T-helper 9 cell (primary cell): ENCODE measurements at places on chromosomes 2 and 18.

- DNase-seq, result no peak
Observed at GRCh38 chr2:96213379-96213778, 4.8 kb upstream of the STARD7 start.

DNA sequence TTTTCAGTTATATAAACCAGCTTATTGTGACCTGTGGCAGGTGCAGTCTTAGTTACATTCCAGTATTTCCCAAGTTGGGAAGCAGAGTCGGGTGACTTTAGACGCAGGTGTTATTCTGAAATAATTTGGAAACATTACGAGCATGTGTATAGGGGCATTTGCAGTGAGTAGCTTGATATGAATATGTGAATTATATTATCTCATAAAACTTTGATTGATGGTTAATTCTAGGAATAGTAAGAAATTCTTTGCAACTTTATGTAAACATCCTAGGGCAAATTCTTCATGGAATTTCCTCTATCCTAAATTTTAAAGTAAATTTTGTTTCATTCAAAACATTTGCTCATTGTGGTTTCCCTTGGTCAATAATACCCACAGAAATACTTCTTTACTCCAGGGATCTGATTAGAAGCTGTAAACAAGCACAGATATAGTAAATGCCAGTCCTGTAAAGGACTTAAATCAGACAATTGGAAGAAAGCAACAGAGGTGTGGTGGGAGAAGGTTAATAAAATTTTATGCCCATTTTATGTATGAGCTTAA is 580.6 kb upstream of the CDH2 start:
- no peak for DNase-seq

- DNase-seq, result no peak
Observed at GRCh38 chr2:182101263-182101662, 115.6 kb downstream of the PPP1R1C start.

DNA sequence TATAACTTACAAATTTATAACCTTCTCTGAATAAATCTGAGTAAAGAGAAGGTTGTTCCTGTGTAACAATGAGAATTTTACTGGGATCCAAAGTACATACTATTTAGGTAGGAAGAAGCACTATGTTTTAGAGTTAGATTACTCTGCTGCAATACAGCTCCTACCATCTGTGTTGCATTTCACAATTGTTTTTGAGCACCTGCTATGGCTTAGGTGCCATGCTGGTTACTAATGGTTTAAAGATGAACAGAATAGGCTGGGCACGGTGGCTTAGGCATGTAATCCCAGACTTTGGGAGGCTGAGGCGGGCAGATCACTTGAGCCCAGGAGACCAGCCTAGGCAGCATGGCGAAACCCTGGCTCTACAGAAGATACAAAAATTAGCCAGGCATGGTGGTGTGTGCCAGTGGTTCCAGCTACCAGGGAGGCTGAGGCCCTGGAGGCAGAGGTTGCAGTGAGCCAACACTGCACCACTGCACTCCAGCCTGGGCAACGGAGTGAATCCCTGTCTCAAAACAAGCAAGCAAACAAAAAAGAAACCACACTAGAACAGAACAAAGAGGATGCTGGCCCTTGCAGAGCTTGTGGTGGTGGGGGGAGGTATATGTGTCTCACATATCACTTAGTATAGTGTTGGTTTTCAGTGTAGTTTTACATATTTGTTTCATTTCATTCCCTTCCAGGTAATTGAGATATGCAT is 56.7 kb downstream of the SPTBN1 start:
- no peak for DNase-seq

GRCh38 chr2:134288814-134289213 is 34.9 kb downstream of the MGAT5 start:
- no peak for DNase-seq

DNA sequence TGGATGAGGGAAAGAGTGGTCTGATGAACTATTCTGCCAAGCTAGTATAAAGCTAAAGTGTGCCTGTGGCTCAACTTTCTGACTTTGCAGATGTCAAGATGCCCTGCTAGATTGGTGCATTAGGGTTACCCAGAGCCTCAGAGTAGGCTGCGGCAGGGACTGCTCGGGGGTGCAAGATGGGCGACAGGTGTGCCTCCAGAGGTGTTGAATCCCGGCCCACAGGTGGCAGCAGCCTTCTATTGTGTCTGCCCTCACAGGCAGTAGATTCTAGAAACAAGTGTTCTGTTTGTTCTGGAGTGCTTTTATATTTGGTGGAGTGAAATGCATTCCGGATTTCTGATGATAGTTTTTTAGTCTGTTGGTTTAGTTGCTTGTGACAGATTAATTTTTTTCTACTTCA is 131.6 kb upstream of the IL1R2 start:
- no peak for DNase-seq

- DNase-seq, result no peak
Observed at GRCh38 chr2:197369228-197369932, 58.8 kb upstream of the ANKRD44 start.

DNA sequence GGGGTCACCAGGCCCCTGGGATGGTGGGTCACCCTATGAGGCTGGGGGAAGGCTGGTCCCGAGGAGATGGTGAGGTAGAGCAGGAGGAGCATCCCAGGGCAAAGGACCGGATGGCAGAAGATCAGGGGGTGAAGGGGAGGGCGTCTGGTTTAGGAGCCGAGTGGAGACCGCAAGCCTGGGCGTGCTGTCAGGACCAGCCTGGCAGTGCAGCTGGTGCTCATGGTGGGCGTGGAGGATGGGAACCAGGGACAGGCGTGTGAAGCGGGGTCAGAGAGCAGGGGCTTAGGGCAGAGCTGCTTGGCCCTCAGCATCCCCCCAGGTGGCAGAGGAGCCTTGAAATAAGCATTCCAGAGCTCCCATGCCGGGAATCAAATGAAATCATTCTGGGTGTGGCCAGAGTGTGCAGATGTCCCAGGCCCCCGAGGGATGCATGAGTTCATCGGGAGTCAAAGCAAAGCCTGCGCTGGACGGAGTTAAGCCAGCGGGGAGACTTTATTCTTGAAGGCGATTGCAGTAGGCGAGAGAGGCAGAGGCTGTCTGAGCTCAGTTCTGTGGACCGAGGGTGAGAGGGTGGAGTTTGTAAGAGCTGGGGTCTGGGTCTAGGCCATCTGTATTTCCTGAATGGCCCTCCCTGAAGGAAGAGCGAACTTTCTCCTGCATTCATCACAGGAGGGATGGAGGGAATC is 33.1 kb upstream of the MBP start:
- no peak for DNase-seq

- DNase-seq, result no peak
Observed at GRCh38 chr18:49742316-49743116, 70.8 kb downstream of the ACAA2 start.

GRCh38 chr2:237165405-237166276 is 80.0 kb downstream of the COPS8 start:
- DNase-seq, result no peak

- no peak for DNase-seq
Observed at GRCh38 chr2:74695663-74696062, 41.6 kb downstream of the SEMA4F start.

DNA sequence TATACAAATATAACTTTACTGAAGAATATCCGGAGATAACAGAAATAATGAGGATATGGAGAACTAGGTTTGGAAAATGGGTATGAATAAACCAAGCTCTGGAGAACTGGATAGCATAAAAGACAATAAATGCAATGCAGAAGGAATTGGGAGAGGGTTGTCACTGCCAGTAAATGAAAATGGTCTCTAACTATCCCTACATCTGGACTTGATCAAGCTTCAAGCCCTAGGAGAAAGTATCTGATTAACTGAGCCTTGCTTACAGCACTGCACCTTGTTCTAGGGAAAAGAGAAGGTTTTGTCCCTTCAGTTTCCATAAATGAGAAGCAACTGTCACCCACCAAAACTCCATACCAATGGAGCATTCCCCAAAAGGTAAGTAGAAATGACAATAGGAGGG is 514.6 kb upstream of the ZEB2 start:
- DNase-seq, result no peak

DNA sequence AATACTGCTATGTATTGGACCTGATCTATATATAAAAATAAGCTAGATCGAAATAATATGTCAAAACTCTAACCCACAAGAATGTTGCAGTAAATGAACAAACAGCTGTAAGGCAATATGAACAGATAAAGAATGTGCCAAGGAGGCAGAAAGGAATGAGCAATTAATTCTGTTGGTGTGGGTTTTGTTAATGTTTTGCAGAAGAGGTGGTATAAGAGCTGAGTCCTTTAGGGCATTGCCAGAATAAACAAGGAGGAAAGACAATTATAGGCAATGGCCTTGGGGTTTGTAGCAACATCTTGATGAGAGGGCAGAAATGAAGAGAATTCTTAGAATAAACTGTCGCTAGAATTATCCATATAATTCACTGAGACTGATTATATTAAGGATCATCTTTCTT is 240.9 kb upstream of the GULP1 start:
- DNase-seq, result no peak

GRCh38 chr2:24365051-24365450 is 4.7 kb upstream of the ITSN2 start:
- no peak for DNase-seq

GRCh38 chr2:220465700-220466099 is 838.3 kb downstream of the SLC4A3 start:
- no peak for DNase-seq

GRCh38 chr2:184527058-184527457 is 71.3 kb upstream of the ZNF804A start:
- no peak for DNase-seq

GRCh38 chr2:198615972-198616371 is 811.6 kb downstream of the PLCL1 start:
- DNase-seq, result no peak

- no peak for DNase-seq
Observed at GRCh38 chr2:121303531-121304263, 18.7 kb upstream of the TFCP2L1 start.

- DNase-seq, result no peak
Observed at GRCh38 chr2:178775975-178776374, 31.2 kb downstream of the TTN start.

DNA sequence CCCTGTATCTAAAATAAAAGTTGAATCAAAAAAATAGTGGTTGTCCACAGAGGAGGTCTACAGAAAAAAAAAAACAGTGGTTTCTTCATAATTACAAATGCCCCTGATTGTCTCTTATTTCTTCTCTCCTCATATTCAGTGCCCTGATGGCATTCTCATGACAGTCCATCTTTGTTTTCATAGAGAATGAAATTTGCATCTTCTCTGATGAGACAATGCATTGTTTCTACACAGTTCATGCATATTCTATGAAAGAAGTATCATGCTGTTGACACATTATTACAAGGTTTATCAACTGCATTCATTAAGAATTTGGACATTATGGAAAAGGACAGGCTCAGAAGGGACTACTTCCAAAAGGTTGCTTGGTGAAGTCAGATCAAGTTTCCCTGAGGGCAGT is 59.5 kb downstream of the LHCGR start:
- no peak for DNase-seq

DNA sequence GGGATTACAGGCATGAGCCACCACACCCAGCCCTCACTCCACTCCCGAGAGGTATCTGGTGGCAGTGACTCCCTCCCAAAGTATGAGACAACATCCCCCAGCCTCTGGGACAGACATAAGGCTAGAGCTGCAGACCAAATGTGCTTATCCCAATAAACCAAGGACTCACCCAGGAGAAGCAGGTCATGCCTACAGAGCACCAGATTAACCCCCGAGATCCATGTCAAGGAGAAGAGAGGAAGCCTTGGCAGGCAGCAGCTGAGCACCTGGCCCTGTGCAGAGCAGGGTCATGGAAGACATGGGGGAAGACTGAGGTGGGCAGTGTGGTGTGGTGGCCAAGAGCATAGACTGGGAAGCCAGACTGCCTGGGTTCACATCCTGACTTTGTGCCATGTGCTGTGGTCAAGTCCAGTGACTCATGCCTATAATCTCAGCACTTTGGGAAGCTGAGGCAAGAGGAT is 7.2 kb downstream of the RAB11FIP5 start:
- no peak for DNase-seq

- DNase-seq, result no peak
Observed at GRCh38 chr18:57931038-57931437, 113.0 kb upstream of the NEDD4L start.

DNA sequence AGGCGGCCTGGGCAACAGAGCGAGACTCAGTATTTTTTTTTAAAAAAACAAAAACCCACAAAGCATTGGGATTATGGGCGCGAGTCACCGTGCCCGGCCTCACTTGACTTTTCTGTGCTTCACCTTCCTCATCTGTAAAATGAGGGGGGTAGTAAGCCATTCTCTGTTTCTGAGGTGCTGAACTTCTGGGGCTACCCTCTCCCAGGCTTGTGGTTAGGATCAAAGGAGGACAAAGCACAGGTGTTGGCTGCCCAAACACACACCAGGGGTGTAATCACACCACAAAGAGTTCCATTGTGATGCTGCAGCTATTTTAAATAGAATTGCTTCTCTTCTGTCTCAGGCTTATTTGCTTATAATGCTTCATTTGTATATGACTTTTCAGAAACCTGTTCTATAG is 35.8 kb upstream of the INHBB start:
- DNase-seq, result no peak

GRCh38 chr2:237727363-237727762 is 71.2 kb upstream of the RBM44 start:
- DNase-seq, result no peak

- no peak for DNase-seq
Observed at GRCh38 chr2:144259332-144259731, 260.6 kb downstream of the ZEB2 start.

- no peak for DNase-seq
Observed at GRCh38 chr2:129742415-129743180, 236.9 kb upstream of the RAB6C start.

DNA sequence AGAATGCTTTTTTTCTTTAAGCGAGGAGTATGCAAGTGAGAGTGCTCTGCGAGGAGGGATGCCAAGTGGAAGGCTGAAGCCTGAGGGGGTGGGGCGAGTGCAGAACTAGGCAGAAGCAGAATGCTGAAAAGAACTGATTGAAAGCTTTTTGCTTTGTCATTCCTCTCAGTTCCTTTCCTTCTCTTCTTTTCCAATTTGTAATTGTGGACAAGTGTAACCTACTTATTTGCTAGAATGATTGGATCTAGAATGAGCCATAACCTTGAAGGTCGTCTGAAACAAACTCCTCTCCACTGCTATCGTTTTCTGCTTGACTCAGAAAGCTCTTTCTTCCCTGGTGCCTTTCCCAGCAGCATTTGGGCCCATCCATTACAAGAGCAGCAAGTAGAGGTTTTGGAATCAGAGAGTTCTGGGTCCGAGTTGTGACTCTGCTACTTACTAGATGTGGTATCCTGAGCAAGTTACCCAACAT is 115.3 kb downstream of the METTL8 start:
- DNase-seq, result no peak

DNA sequence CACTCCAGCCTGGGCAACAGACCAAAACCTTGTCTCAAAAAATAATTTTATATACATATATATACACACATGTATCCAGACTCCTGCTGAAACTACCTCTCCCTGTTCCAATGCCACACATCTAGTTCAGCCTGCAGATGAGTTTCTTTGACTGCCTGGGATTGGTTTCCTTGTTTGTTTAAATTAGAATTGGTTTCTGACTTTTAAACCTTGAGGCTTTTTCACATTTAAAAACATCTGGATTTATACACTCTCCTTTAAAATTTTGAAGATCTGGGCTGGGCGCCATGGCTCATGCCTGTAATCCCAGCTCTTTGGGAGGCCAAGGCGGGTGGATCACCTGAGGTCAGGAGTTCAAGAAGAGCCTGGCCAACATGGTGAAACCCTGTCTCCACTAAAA is 21.8 kb upstream of the CXCR1 start:
- DNase-seq, result no peak
